ENCODE measurements at places on chromosomes 2 and 18. TPM values are rescaled to one million over a fixed set of nuclear protein-coding genes. Genes with fewer than 3 reads are reported as not detected.

FBXO15 gene
- total RNA-seq: 2.1 TPM

DNA sequence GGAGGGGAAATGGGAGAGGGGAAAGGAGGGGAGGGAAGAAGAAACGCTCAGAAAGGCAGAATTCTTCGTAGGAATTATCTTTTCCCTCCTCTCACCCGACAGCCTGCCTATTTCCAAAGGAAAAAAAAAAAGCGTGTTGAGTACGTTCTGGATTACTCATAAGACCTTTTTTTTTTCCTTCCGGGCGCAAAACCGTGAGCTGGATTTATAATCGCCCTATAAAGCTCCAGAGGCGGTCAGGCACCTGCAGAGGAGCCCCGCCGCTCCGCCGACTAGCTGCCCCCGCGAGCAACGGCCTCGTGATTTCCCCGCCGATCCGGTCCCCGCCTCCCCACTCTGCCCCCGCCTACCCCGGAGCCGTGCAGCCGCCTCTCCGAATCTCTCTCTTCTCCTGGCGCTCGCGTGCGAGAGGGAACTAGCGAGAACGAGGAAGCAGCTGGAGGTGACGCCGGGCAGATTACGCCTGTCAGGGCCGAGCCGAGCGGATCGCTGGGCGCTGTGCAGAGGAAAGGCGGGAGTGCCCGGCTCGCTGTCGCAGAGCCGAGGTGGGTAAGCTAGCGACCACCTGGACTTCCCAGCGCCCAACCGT is at the start of gene GAD1:
TSS of gene GAD1 (plus strand) at position 384 of the 589 bp plus-strand sequence. CDS start 1,705 bp downstream, outside the sequence.
- no peaks in the 10 kb centered on the region for H3K36me3 ChIP-seq
- DNase-seq: peak; percentile 81
- H3K4me3 ChIP-seq: peak within 1 kb of the TSS; percentile 66
- peaks cover 50% of the 10 kb centered on the region for H3K4me1 ChIP-seq
- peaks cover 74% of the 10 kb centered on the region for H3K27me3 ChIP-seq

DNA sequence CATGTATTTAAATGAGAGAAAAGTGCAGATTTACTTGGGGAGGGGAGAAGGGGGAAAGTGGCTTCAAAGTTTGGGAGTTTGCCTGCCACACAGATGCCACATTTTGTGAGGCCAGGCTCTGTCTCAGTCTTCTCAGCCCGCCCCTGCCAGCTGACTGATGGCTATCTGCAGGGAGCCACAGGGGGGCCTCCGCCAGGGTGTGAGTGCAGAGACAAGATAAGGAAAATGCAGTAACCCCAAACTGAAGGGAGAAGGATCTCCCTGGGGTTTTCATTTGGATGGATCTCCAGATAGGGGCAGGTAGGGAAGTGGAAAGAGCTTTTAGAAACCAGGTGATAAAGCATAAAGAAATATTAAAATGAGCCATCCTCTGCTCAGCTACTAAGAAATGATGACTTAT is 128.8 kb downstream of the ZNF521 start:
- no peak overlapping the region for H3K27ac ChIP-seq
- no peaks in the 10 kb centered on the region for H3K36me3 ChIP-seq
- no peaks in the 10 kb centered on the region for H3K27me3 ChIP-seq
- no peak overlapping the region for H3K4me3 ChIP-seq
- no peaks in the 10 kb centered on the region for H3K4me1 ChIP-seq

- peak overlapping the region; percentile 97 for H3K4me3 ChIP-seq
- no peaks in the 10 kb centered on the region for H3K27me3 ChIP-seq
- peaks cover 63% of the 10 kb centered on the region for H3K36me3 ChIP-seq
- H3K4me1 ChIP-seq: peaks cover 77% of the 10 kb centered on the region
These were observed 2.1 kb downstream of the CTDP1 start for GRCh38 chr18:79681484-79682387.

- H3K4me3 ChIP-seq: peak overlapping the region; percentile 42
- peak overlapping the region; percentile 100 for H3K27ac ChIP-seq
- no peak for DNase-seq
- H3K36me3 ChIP-seq: peaks cover 5% of the 10 kb centered on the region
These were observed 142.6 kb upstream of the ITGA4 start for GRCh38 chr2:181314551-181314950.

DNA sequence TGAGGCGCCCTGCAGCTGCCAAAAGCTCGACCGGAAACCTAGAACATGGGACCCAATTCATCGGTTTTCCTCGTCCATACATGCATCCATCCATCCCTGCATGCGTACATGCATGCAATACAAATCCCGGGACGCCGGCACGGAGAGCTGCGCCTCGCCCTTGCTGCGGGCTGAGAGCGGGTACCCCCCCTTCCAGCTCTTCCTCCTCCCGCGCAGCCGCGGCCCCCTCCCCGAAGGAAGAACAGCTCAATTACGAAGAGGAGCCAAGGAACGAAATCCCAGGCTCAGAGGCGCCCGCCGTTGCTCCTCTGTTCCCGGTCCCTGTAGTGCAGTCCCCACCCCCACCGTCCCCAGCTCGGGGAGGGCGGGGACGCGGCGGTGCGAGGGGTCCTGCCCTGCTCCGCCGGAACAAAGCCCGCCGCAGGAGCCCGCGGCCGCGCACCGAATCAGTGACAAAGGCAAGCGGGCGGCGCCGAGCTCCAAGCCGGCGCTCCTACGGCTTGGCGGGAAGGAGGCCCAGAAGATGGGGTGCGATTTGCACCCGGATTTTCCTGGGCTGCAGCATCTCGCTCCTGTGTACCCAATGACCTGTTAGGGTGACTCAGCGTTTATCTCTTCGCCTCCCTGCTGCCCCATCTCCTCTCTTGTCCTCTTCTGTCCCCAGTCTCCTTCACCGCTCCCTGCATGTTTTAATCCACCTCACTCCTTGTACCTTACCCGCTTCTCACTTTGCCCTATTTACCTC is 8.9 kb upstream of the POU3F3 start:
- H3K27me3 ChIP-seq: peaks cover 75% of the 10 kb centered on the region
- no peaks in the 10 kb centered on the region for H3K36me3 ChIP-seq
- no peak for DNase-seq

DNA sequence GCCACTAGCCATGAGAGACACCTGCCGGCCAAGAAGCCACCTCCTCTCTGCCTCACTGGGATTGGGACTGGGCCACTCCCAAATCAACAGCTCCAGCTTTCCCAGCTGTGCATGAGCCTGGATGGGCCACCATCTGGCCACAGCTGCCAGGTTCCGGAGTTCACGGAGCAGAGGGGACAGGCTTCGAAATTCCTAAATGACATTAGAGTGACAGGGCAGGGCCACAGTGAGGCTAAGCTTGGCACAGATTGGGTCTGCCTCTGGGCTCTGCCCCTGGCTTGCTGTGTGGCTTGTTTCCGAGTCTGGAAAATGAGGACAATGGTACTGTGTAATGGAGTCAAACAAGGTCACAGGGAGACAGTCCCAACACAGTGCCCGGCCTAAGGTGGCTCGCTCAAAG is 6.5 kb downstream of the DIPK1C start:
- H3K36me3 ChIP-seq: no peaks in the 10 kb centered on the region
- no peaks in the 10 kb centered on the region for H3K4me1 ChIP-seq
- H3K27ac ChIP-seq: no peak overlapping the region
- H3K4me3 ChIP-seq: no peak overlapping the region
- DNase-seq: no peak
